Aorta (tissue), 5 donors: ENCODE measurements at places on chromosomes 3 and 15.

GRCh38 chr3:9149566-9149965 lies 99.9 kb downstream of the SRGAP3 start:
- DNase-seq, result no peak

GRCh38 chr3:196949750-196950149 lies 7.4 kb upstream of the NCBP2 start:
- DNase-seq, result no peak

DNA sequence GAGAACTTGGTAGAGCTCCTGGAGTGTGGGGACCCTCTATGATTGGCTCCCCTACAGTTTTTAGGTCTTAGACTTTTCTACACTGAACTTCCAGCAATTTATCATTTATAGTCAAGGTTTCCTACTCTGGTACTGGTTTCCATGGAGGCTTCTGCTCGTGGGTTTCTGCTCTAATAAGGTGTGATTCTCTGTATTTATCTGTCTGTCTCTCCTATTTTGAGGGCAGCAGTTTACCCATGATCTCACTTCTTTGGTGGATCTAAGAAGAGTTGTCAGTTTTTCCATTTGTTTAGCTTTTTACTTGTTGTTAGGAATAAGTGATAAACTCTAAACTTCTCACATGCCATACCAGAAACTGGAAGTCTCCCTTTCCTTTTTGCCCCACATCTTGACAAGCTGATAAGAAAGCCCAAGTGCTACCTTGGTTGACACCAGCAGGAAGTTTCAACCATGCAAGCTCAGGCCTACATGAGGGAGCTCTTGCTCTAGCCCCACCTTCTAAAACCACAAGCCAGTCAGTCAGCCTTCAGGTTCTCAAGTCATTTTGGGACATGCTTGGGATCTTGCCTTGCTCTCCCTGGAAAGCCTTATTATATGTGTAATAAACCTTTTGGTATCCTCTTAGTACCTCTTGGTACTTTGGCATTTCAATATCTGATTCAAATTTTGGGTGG lies 10.0 kb downstream of the TIMMDC1 start:
- no peak for DNase-seq

- DNase-seq, result no peak
Measured at GRCh38 chr3:144275005-144275404, 303.4 kb downstream of the DIPK2A start.

- DNase-seq, result no peak
Measured at GRCh38 chr15:58513726-58514336, 82.0 kb downstream of the LIPC start.

GRCh38 chr3:71518089-71518488 lies 65.4 kb downstream of the FOXP1 start:
- DNase-seq, result no peak

DNA sequence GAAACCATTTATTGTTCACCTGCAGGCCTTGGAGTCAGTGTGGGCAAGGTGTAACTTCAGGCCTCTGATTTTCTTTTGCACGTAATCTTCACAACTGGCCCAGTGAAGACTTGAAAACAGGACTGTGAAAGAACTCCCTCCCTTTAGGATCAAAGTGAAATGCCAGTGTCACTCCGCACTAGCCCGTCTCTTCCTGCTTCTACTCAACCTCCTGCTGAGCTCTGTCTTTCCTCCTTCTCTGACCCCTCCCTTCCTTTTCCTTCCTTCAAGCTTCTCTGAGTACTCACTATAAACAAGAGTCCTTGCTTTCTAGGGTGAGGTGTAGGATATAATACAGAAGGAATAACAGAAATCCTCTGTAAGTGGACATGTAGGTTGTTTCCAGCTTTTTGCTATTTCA lies 28.5 kb downstream of the TMEM41A start:
- DNase-seq, result no peak

DNA sequence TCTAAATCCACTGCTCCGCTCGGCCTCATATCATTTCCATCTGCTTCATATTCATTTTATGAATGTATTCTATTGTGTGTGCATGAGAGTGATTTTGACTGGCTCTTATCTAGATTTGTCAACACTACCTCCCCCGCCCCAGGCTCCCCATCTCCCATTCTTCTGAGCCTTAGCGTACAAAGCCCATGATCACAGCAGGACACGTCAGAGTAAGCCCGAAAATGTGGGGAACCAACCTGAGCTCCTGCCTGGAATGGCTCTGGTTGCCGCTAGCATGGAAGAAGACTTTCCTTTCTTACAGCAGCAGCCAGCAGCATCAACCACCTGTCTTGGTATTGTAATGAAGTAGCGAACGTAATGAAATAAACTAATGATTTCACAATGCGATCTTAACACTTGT lies 61.4 kb downstream of the GABRB3 start:
- DNase-seq, result no peak

DNA sequence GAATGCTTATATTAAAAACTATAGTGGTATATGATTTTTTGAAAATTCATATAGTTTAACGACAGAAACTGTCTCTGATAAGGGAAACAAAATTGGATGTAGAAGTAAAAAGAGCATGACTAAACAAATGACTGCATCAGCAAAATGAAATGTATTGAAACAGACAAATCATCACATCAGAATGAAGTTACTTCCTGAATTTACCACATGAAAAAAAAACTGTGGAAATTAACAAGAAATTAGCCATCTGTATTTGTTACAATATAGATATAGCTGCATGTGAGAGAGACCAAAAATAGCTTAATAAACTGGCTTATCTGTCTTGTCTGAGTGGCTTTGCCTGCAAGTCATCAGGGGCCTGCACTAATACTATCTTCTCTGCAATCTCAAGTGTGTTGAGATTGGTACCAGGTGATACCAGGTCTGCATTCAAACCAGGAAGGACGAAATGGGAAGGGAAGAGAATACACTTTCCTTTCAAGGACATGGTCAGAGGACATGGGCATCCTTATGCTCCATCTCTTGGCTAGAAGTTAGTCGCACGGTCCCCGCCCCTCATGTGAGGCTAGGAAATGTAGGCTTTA lies 388.7 kb downstream of the GRM7 start:
- no peak for DNase-seq

DNA sequence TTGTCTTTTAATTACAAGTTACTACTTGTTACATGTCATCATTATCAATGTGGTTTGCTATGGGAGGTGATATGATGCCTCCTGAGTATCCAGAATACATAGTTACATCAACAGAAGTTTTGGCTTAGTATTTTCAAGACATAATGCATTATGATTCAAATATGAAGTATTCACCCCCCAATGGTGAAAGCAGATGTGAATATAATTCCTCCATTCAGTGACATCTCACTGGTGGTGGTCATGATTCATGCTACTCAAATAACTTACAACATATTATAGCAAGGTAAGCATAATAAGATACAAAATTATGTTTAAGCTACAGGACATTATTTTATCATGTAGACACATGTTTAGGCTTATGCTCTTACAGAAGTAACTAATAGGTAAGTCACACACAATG lies 34.9 kb upstream of the TTBK2 start:
- no peak for DNase-seq

DNA sequence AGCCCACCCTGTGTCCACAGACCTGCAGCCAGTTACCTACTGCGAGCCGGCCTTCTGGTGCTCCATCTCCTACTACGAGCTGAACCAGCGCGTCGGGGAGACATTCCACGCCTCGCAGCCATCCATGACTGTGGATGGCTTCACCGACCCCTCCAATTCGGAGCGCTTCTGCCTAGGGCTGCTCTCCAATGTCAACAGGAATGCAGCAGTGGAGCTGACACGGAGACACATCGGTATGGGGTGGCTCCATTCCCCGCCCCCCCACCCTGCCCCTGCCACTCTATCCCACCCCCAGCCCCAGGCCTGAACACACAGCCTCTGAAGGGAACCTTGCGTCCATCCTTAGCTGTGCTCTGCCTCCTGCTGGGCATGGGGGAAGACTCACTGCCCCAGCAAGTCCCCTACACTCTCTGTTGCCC lies 73.2 kb downstream of the AAGAB start:
- no peak for DNase-seq

GRCh38 chr3:11238880-11239279 lies 33.3 kb upstream of the ATG7 start:
- DNase-seq, result no peak

GRCh38 chr15:93477188-93477587 lies 388.2 kb upstream of the RGMA start:
- DNase-seq, result no peak

DNA sequence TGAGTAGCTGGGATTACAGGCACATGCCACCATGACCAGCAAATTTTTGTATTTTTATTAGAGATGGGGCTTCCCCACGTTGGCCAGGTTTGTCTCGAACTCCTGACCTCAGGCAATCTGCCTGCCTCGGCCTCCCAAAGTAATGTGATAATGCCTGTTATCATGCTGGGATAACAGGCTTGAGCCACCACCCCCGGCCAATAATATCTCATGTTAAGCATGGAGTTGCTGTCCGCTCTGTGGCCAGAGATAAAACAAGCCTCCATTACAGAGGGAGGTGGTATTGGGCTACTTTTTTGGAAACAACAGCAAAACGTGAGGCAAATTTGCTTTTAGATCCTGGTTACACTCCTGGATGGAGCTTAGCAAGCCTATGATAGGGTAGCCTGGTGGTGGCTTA lies 32.9 kb upstream of the ALG1L2 start:
- no peak for DNase-seq

DNA sequence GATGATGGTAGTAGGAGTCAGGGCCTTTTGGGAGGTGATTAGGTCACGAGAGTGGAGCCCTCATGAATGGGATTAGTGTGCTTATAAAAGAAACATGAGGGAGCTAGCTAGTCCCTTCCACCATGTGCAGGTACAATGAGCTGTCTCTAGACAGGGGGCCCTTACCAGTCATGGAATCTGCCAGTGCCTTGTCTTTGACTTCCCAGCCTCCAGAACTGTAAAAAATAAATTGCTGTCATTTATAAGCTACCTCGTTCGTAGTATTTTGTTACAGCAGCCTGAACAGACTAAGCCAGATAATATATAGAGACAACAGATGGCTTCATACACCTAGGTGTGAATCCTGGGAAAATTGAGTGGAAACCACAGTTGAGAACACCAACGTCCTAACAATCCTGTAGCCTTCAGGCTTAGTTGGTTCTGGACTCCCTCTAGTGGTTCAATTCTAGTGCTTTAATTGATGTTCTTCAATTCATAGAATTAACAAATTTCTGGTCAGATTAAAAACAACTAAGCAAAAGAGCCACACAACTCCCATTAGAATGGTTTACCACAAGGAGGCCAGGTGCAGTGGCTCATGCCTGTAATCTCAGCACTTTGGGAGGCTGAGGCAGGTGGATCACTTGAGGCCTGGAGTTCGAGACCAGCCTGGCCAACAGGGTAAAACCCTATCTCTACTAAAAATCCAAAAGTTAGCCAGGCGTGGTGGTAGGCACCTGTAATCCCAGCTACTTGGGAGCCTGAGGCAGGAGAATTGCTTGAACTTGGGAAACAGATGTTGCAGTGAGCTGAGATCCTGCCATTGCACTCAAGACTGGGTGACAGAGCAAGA lies 21.3 kb upstream of the GATM start:
- no peak for DNase-seq

DNA sequence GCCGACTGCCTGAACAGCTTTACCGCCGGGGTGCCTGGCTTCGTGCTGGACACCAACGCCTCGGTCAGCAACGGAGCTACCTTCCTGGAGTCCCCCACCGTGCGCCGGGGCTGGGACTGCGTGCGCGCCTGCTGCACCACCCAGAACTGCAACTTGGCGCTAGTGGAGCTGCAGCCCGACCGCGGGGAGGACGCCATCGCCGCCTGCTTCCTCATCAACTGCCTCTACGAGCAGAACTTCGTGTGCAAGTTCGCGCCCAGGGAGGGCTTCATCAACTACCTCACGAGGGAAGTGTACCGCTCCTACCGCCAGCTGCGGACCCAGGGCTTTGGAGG lies 815 bp downstream of the SPINT1 start:
- peak; percentile 81 for DNase-seq

DNA sequence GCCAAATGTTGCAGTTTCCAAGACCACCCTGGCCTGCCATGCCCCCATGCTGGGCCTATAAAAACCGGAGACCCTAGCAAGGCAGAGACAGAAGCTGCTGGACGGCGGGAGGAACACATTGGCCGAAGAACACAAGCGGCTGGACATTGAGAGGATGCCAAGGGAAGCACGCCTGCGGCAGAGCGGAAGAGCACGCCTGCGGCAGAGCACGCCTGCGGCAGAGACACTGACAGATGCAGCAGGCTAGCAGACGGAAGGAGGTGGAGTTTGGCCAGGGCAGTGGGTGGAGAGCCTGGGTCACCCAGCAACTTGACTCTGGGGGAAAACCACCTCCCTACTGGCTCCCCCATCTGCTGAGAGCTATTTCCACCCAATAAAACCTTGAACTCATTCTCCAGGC lies 322.3 kb upstream of the TBL1XR1 start:
- DNase-seq, result no peak

DNA sequence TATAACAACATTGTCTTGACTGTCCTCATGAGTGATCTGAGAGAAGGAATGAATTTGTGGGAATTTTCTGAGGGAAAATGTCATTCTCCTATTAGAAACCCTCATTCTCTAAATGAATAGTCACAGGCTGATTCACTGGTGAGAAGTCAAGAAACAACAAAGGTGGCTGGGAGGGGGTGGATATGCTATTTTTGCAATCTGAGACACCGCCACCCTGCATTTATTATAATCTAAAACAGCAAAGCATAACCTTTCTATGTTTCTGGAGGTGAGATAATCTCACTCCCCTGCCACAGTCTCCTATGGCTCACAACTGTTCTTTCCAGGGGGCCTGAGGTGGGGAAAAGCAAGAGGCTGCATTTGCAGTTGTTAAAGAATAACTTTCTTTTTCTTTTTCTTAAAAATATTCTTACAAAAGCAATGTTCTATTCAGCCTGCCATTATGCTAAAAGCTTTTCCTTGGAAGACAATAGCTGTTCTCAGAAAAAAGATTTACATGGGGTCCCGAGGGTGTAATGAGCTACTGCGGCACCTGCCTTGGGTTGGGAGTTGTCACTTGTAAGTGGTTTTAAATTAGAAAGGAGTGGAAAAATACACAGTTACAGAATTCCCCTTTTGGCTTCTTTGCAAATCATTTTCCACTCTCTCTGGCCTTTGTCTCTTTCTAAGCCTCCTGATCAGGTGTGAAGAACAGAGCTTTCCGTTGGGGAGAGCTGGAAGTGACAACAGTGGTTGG lies 220.9 kb downstream of the AGBL1 start:
- DNase-seq, result no peak

GRCh38 chr3:178059836-178060235 lies 476.4 kb upstream of the KCNMB2 start:
- no peak for DNase-seq

GRCh38 chr3:22373182-22373581 lies 622.2 kb upstream of the ZNF385D start:
- DNase-seq, result no peak

- DNase-seq, result no peak
Measured at GRCh38 chr3:65633018-65633638, 405.6 kb downstream of the MAGI1 start.

DNA sequence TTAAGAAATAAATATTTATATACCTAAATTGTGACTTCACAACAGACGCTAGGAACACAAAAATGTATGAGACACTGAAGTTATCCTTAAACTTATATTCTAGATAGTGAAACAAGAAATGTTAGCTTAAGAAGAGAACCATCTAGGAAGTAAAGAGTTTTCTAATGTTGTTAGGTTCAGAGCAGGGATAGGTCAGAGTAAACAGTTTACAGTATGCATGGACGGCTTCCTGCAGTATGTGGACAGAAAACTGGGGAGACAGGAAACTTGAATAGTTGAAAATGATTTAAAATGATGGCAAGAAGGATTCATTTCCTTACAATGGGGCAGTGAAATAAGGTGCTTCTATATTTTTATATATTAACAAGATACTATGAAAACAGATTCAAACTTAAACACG lies 449.8 kb downstream of the MAGI1 start:
- no peak for DNase-seq
